CD4-positive, CD25-positive, alpha-beta regulatory T cell (primary cell): ENCODE measurements at places on chromosomes 6 and 20.

DNA sequence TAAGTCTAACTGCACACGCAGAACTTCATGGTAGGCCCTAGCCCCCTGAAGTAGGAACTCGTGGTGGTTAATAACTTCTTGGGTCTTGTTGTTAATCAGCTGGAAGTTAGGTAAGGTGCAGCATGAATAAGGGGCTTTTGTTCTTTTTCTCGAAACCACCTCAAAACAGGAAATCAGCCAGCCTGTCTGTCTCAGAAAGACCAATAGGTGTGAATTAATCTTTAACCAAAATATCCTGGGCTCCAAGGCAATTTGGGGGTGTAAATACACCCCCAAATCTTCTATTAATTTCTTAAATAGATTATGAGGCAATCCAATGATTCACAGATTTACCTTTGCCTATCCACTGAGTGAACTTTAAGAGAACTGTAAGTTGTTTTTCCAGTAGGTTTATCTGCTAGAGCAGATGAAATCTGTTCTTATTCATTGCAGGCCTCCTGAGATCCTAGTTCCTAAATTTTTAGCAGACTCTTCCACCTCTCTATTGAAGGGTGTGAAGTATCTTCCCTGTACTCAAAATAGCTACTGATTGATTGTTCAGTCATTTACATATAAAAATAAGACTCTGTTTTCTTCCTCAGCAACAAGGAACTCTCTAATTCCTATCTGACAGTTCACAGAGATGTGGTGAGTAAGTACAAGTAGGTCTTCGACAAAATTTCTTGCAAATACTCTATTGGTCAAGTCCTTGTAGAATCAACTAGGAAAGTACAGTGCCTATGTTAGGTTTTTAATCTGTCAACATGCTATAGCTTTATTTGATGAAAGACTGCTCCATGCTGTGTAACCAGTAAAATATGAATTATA is 427.1 kb upstream of the NOX3 start:
- DNase-seq = peak; percentile 53

DNA sequence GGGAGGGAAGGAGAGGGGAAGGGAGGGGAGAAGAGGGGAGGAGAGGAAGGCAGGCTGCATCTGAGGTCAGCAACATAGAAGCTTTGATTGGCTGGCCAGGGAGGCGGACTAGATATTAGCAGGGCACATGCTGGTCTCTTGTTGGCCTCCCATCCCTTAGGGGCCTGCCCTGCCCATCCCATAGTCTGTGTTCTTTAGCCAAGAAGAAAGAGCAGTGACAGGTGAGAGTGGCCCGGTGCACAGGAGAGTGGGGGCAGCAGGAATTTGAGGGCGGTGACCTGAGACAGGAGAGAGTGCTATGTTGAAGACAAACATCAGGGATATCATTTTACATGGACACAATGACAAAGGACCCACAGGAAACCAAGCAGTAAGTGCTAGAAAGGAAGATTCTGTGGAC is 413.5 kb downstream of the SYNE1 start:
- DNase-seq = no peak

DNA sequence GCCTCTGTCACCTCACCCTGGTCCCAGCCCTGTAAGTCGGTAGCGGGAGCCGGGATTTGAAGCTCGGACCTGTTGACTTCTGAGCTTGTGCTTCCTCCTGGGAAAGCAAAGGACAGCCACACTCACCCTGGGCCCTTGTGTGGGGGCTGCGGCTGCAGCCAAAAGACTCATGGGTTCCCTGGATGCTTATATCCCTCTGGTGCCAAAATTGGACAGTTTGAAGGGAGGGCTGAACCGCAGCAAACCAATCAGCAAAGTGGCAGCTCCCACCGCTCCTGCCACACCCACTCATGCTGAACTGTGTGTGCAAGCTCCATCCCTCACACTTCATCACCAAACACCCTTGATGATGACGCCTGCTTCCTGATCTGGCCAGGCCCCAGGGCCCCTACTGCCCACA is 3.9 kb upstream of the CCN5 start:
- no peak for DNase-seq

- no peak for DNase-seq
Observed at GRCh38 chr6:1091900-1092299, 220.0 kb upstream of the FOXQ1 start.

- DNase-seq = no peak
Observed at GRCh38 chr6:136383268-136383937, 93.8 kb upstream of the BCLAF1 start.

GRCh38 chr6:135537741-135538301 is 40.3 kb upstream of the AHI1 start:
- peak; percentile 56 for DNase-seq

- no peak for DNase-seq
Observed at GRCh38 chr6:89023591-89024441, 56.7 kb upstream of the PNRC1 start.

DNA sequence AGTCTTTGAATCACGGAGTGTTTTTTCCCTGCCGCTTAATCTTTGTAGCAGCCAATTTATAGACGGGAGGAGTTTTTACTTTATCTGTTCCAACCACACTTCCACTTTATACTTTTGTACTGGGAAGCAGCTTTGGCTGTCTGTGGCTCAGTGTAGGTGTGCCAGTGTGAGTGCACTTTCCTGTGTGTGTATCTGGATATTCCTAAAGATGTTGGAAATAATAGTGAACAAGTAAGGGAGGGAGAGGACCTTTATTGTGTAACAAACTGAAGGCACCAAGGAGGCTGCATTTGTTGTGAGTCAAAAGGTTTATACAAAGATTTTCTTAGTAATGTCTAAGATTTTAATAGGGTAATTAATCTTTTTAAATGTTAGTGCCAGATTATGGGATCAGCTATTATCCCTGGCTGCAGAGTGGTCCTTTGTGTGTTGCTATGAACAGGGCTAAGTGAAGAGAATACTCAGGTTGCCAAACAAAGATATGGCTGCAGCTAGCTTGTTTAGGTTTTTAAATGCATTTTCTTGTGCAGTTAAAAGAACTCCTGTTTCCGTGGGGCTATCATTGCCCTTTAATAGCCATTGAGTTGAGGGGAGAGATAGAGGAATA is 226.3 kb downstream of the RNF144B start:
- no peak for DNase-seq

GRCh38 chr6:106069478-106069877 is 16.7 kb upstream of the PRDM1 start:
- no peak for DNase-seq

- DNase-seq = no peak
Observed at GRCh38 chr20:1041845-1042390, 39.8 kb upstream of the RSPO4 start.

DNA sequence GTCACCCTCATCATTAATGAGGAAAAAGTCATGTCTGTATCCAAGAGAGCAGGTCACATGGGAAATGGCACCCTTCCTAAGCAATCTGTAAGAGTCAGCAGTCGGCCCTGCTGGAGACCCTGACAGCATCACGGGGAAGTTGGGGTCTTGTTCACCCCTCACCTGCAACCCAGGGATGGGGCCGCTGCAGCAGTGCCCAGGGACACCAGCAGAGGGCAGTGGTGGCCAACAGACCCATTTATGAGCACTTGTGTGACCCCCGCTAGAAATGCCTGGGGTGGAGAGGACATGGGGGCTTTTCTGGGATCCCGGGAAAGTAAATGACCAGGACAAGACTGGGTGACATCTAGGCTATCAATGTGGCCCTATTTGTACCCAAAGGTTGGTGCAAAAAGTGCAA is 35.9 kb downstream of the ANKRD60 start:
- DNase-seq = no peak

DNA sequence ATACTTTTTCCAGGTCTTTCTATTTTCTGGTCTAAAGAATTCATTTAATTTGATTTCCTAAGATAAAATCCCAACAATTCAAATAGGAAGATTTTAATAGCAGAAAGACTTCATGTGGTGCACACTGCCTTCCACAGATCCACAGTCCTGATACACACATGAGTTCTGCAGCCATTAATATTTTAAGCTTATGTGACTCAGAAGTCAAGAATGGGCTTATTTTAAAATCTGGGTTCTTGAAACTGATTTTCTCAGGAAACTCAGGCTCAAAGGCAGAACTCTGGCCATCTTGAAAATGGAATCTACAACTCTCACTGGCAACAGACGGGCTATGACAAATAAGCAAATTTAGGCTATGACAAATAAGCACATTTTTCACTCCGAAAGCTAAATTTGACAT is 88.2 kb downstream of the COL12A1 start:
- no peak for DNase-seq

DNA sequence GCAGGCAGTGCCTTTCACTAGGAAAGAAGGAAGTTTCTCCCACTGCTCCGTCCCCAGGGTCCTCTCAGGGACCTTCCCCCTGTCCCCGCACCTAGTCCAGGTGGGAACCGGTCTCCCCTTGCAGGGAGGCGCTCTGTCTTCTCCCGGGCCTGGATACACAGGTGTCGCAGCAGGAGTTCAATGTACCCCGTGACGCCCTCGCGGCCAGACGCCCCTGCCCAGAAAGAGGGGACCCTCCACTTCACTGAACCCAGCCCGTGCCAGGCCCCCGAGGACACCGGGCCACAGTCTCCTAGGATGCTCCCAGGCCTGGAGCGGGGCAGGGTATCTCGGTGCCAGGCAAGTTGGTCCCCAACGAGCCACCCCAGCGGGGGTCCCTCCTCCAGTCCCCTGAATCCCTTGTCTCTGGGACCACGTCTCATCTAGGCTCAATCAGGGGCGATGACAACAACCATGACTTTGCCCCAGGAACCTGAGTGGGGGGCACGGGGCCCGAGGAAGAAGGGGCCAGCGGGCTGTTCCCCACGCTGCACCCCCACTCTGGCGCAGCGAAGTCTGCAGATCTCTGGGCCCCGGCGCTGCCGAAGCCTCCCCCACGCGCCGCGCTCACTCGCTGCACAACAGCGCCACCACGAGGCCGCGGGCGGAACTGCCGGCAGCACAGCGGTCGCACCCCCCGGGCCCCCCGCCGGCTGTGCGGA is 103.0 kb downstream of the EDN3 start:
- DNase-seq = peak; percentile 53

DNA sequence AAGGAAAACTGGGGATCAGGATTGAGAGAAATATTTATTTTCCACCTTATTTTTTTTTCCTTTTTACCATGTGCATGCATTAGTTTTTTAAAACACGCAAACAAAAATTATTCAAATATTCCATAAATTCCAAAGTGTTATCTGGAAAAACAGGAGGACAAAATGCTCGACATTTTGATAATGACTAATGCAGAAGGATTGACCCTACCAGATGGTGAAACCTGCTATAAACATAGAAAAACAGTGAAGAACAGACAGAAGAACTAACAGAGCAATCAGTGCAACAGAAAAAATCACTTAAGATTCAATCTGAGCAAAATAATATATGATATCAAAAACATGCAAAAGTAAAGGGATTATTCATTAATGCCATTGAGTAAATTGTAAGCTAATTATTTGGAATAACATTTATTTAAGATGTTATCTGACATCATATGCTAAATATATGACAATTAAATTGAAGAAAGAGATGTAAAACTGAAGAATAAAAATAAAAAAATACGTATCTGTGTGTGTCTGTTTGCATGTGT is 218.4 kb downstream of the LMBRD1 start:
- no peak for DNase-seq

DNA sequence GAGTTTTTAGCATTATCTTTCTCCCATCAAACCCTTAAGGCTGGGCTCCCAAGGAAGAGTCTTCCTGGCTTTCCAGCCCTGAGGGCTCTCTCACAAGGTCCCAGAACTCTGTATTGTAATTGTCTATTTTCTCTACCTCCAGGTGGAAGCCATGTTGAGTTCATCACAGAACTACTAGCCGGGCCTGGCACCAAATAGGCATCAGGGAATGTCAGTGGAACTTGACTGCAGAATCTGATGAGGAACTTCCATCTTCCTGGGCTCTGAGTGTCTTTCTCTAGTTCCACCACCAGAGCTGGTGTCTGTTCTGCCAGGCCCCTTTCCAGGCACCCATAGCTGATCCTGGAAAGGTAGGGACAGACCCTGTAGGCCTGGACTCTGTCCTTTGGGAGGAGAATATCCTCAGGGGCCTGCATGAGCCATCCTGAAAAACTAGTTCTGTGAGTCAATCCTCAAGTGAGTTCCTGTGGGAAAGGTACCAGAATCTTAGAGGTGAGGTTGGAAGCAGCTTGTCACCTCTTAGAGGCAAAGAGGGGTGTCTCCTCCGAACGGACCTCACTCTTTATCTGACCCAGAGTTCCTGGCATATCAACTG is 11.1 kb upstream of the TOP1 start:
- no peak for DNase-seq

DNA sequence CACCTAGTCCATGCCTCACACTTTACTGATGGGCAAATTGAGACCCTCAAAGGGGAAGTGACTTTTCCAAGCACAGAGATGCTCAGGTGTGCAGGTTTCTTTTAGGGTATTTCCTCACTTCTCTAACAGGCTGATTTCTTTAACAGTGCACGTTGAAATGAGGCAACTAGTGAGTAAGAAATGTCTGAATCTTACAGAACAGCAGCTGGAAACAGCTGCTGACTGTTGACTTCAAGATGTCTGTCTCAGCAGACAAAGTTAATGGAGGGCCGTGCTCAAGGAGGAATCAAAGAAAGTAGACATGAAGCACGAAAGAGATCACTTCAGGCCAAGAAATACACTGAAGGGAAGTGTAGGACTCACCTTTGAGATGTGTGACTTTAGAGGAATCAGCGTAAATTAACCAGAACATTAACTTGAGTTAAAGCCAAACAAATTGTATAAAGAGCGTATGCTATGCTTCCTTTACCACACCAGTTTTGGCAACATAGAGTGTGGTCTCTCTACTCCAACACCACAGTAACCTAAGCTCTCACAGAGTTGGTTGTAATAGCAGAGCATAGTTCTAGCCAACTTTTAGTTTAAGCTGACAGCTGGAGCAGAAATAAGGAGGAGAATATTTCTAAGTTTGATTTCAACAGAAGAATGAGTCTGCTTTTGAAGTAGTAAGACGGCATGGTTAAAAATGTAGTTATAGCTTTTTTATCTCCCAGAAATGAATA is 60.9 kb downstream of the SAMD3 start:
- DNase-seq = no peak

DNA sequence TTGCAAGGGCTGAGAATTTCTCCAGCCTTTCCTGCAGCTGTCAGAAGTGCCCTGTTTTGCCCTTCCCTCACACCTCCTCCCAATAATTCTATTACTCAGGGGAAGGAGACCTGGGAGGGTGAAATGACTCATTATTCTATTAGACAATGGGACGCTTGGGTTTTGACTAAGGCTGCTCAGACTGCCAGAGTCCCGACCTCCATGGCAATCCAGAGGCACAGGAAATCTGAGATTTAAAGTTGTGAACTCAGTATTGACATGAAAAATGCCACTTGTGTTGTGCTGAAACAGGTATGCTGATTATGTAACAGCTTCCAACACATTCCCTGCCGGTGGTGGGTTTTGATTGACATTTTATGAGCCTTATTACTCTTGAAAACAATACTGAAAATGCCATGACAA is 625.9 kb upstream of the FLRT3 start:
- DNase-seq = no peak

GRCh38 chr6:5084360-5084780 is 771 bp upstream of the PPP1R3G start:
- DNase-seq = no peak

- DNase-seq = peak; percentile 92
Observed at GRCh38 chr6:27893836-27894807, 18.1 kb downstream of the OR2B2 start.

DNA sequence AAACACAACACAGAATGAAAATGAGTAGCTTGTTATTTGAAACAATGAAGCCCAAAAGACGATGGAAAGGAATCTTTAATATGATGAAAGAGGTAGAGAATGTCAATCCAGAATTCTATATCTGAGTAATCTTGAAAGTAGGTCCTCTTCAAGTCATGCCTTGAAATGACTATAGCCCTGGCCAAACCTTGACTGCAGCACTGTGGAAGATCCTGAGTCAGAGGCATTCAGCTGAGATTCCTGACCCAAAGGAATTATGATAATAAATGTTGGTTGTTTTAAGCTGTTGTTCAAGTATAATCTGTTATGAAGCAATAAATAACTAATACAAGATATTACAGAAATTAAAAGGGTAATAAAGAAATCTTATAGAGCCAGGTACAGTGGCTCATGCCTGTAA is 64.8 kb downstream of the IBTK start:
- DNase-seq = no peak
